AG08395 (cell line): ENCODE measurements at places on chromosomes 12 and 14.

GRCh38 chr12:3529281-3529680, 38.3 kb downstream of the PRMT8 start:
- no peak for DNase-seq

DNA sequence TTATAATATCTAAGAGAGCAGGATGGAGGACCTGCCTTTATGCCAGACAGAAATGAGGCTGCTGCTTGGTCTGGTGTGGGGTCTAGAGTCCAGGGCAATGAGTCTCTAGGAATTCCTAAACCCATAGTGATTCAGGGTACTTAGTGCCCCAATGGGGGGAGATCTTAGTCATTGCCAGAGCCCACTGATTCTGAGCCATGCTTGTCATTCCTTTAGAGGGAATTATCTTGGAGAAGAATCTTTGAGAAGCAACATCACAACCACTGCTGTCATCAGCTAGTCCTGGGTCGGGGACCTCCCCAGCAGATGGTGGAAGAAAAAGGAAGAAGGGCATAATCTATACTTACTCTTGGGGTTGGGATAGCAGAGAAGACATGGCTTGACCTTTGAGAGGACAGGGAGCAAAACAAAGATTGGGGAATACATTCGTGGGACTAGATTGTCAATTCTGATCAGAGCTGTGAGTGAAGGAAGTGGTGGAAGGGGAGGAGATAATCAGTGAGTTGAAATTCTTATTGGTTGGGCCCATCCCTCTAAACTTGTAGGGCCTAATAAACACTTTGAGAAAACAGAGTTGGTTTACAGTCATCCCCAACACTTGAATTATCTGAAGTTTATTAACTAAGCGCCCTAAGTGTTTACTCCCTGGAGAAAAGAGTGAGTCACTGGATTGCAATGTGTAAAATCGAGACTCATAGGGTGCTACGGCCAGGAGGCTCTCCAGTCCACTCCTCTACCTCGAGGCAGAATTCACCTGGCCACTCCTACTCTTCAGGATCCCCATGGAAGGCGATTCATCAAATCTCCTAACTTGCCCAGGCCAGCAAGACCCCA, 3.0 kb upstream of the KRT3 start:
- peak; percentile 25 for DNase-seq

GRCh38 chr14:32230181-32230580, 27.1 kb upstream of the RNU6-8 start:
- DNase-seq, result peak; percentile 48

GRCh38 chr14:69887740-69888657, 8.8 kb downstream of the SMOC1 start:
- no peak for DNase-seq

- DNase-seq, result peak; percentile 92
These were observed 481.4 kb upstream of the TMEM132C start for GRCh38 chr12:127785540-127785939.

GRCh38 chr12:131003716-131004045, 50.0 kb downstream of the ADGRD1 start:
- no peak for DNase-seq

- peak; percentile 58 for DNase-seq
These were observed 1.1 kb downstream of the CCDC91 start for GRCh38 chr12:28191051-28192048.

DNA sequence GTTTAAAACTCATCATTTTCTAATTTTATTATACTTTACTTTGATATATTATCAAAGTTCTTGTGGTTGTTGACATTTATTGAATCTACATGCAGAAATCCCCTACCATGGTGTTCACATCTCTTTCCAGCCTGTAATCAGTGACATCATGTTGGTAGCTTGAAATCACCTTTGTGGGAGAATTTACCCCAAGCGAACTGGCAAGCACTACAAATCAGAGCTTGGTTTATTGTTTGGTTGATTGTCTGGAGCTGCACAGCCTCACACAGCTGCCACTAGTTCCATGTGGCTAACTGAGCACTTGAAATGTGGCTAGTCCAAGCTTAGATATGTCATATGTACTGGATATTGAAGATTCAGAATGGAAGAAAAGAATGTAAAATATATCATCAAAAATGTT, 15.4 kb upstream of the KRT5 start:
- DNase-seq, result no peak

- no peak for DNase-seq
These were observed 10.3 kb downstream of the CTSG start for GRCh38 chr14:24565766-24566165.

- no peak for DNase-seq
These were observed 9.3 kb downstream of the TPCN1 start for GRCh38 chr12:113230315-113231234.

GRCh38 chr14:53968726-53969125, 12.1 kb upstream of the BMP4 start:
- no peak for DNase-seq

DNA sequence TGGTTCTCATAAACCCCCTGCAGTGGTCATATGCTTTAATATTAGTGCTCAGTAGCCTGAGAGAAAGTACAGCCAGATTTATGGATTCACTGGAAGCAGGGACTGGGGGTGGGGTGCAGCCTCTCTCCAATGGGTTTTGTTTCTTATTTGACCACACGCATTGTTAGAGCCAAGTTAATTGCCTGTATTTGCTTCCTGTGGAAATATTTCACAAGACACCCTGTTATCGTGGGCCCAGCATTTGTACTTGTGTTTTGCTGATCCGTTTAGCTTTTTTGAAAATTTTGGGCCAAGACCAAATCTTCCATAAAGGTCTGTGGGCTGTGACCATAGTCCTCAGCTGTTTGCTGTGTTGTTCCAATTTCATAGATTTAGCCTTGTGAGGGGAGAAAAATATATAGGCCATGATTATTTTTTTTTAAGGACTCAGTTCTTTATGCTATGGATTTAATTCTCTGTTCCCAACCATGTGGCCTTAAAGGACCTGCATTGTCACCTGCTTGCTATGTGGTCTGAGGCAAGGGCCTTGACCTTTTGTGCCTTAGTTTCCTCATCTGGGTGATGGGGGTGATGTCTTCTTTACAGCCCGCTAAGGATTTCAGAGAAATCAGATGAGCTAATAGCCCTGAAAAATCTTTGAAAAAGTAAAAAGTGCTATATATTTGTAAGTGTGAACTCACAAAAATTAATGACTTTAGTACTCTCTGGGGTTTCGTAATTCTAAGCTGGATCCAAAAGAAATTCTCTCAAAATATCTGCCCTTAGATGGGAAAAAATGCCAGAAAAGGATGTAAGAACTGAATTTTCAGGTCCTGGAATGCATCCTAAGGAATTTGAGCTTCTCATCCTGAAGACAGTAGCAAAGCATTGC, 370.2 kb downstream of the DPF3 start:
- DNase-seq, result no peak

DNA sequence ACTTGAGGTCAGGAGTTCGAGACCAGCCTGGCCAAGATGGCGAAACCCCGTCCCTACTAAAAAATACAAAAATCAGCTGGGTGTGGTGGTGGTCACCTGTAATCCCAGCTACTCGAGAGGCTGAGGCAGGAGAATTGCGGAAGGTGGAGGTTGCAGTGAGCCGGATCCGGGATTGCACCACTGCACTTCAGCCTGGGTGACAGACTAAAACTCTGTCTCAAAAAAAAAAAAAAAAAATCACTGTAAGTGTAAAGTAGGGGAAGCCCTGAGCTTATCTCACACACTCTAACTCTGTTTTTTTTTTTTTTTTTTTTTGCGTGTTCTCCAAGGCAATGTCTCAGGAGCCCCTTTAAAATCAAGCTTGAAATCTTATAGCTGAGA, 421 bp upstream of the RBMS2 start:
- DNase-seq, result no peak

DNA sequence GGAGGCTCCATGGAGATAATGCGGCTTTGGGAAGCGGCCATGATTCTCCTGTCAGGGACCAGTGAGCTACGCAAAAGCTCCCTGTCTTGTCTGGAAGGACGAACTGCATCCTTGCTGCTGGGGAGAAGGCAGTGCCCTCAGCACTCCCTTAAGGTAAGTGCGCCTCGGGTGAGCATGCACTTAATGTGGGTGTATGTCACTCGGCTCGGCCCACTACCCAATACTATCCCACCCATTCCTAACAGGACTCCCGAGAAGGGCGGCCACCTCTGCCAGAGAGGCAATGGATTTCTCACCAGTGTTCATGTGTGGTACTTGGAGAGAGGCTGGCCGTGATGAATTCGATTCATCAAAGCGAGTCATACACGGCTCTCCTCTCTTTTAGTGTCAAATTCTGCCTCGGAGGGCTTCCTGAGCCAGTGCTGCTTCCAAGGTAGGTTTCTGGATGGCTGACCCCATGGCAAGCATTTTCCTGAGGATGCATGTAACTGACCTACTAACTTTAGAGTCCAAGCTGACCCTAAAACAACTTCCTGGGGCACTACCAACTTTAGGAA, 151.7 kb upstream of the RTL1 start:
- DNase-seq, result no peak

DNA sequence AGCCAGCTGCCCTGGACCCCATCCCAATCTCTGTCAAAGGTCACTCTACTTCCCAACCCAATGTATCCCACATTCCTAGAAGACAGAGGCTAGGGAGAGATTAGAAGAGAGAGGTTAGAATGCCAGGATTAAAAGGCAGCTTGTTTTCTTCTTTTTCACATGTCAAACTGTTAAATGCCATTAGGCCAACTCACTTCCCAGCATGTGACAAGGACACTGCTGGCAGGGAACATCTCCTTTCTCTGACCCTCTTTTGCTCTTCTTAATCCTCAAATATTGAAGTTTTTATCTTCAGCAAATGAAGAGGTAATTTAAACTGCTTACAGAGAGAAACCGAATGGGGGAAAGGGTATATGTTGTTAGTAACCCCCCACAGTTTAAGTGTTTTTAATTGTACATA, 89.1 kb downstream of the BBS10 start:
- peak; percentile 45 for DNase-seq

- peak; percentile 19 for DNase-seq
These were observed 280.9 kb upstream of the FLRT2 start for GRCh38 chr14:85248881-85249635.

GRCh38 chr14:61525293-61526011, 169.9 kb upstream of the HIF1A start:
- DNase-seq, result no peak

DNA sequence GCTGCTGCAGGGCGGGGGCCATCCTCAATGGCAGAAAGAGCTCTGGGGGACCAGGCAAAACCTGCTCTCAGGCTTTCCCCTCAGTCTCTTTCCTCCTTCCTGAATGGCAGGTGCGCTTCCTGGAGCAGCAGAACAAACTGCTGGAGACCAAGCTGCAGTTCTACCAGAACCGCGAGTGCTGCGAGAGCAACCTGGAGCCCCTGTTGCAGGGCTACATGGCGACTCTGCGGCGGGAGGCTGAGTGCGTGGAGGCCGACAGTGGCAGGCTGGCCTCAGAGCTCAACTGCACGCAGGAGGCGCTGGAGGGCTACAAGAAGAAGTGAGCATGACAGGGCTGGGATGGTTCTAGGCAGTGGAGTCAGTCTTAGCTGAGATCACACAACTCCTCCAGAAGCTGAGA, 22.9 kb upstream of the KRT83 start:
- DNase-seq, result no peak

GRCh38 chr12:64187370-64187769, 34.7 kb downstream of the KICS2 start:
- DNase-seq, result peak; percentile 54

GRCh38 chr12:25574761-25575160, 21.7 kb upstream of the LMNTD1 start:
- DNase-seq, result no peak
